ENCODE measurements at places on chromosomes 7 and 10.

- DNase-seq: no peak
These were observed 50.8 kb upstream of the BTRC start for GRCh38 chr10:101303087-101303703.

DNA sequence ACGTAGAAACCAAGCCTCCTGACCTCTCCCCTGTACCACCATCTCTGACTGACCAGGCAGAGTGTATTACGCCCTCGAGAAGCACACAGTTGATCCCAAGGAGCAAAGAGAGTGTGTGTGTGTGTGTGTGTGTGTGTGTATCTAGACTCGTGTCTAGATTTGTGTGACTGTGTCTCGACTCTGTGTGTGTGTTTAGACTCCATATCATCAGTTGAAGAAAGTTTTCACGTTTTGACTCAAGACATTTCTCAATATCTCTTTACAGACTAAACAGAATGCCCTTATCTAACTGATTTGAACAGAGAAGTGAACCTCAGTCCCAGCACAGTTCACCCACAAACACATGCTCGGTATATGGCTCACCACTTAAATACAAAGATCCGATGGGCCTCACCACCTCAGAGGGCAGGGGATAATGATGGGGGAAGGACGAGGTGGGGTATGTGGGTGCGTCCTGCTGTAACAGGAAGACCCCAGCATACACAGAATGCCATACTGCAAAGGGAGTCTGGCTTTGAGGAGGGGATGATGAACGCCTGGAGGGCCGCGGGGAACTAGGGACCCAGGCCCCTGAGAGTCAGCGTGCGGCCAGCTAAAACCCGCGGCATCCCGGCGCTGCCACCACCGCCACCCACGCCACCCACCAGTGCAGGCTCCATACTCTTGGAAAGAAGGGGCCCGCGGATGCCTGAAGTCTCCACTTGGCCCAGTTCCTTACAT lies 780 bp downstream of the ALDH18A1 start:
- no peak for DNase-seq

GRCh38 chr7:142414135-142414534 lies 156.3 kb upstream of the PRSS58 start:
- no peak for DNase-seq

GRCh38 chr10:95220539-95220938 lies 26.5 kb downstream of the ACSM6 start:
- no peak for DNase-seq

GRCh38 chr10:119723624-119724023 lies 2.2 kb upstream of the INPP5F start:
- DNase-seq: no peak

GRCh38 chr10:34804306-34804705 lies 10.8 kb downstream of the PARD3 start:
- no peak for DNase-seq

DNA sequence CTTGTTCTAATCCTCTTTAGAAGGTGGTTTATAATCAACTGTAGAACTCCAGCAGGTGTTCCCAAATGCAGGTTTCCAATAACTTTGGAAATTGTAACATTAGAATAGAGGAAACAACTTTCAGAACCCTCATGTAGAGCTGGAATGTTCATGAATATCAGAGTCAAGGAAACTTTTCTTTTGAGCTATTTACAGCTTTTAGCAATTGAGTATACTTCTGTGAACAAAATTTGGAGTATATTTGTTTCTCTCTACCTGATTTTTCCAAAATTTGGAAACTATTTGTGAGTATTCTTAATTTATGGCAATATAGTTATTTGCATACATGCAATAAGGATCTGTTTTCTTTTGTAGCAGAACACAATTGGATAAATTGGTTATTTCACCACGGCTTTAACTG lies 2.8 kb upstream of the CFAP43 start:
- no peak for DNase-seq

DNA sequence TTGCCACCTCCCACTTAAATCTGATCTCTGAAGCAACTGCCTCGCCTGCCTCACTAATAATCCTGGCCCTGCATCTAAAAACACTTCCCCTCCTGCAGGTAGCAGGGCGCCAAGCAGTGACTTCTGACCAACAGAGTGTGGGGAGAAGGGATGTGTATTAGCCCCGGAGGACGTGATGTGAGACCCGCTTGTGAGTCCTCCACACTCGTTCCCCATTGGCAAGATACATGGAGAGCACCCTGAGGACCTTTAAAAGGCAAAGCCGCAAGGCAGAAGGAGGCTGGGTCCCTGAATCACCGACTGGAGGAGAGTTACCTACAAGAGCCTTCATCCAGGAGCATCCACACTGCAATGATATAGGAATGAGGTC lies 6.1 kb upstream of the PILRA start:
- DNase-seq: no peak

All from BJ (cell line).